ENCODE measurements at places on chromosomes 13 and 19.
A peak's percentile ranks its signal among the peaks of the same experiment; 100 is the strongest.

DNA sequence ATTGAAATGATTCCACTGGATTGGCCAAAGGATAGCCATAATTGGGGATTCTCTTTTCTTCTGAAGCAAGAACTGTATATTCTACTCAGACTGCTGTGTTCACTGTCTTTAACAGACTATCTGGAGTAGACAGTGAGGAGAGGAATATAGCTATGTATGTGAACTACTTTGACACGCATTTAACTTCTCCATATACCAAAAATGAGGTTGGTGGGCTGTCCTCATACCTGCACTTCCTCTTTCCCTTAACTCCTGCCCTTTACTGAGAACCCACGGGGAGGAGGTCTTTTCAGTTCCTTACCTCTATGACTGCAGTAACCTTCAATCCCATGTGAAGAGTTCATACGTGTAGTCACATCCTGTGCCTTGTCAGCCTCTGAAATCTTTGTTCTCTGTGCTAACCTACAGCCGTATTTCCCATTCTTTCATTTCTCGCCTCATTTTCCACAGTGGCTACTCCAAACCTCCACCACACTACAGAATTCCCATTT, 305.8 kb downstream of the MTUS2 start:
- DNase-seq, result no peak

- no peak for DNase-seq
Measured at GRCh38 chr19:4710281-4710600, 13.4 kb downstream of the DPP9 start.

DNA sequence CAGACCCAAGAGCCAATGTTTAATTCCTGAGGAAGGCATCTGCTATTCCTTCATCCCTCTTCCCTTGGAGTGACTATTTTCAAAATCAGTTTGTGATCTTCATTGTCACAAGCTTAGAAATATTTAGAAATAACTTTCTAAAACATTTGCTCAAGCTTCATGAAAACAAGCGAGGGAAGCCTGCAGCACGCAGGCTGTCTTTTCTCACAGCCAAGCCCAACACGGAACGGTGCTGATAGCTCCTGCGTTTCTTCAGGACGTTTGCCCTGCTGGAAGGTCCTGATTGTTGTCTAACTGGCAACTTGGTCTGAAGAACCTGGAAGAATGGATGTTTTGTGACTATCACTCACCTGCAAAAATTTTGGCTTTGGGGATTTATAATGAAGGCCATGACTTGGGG, 152.5 kb downstream of the FGF9 start:
- no peak for DNase-seq

- DNase-seq, result no peak
Measured at GRCh38 chr19:44050740-44051649, 841 bp upstream of the ZNF223 start.

- DNase-seq, result peak; percentile 69
Measured at GRCh38 chr19:11446652-11447301, 11.3 kb downstream of the PRKCSH start.

DNA sequence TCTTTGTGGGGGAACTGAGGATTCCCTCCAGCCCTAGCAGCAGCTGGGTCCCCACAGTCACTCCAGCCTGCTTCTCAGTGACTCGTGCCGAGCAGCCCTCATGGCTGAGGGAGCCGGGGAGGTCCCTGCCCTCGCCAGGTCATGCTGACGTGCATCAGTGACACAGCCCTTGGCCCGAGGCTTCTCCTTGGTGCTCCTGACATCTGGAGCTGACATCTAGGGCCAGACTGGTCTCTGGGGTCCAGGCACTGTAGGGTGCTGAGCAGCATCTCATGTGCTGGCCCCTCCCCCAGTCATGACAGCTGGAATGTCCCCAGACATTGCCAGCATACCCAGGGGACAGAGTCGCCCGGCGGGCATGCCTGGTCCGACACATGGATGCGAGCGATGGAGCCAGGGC, 14.4 kb downstream of the COMP start:
- DNase-seq, result no peak

DNA sequence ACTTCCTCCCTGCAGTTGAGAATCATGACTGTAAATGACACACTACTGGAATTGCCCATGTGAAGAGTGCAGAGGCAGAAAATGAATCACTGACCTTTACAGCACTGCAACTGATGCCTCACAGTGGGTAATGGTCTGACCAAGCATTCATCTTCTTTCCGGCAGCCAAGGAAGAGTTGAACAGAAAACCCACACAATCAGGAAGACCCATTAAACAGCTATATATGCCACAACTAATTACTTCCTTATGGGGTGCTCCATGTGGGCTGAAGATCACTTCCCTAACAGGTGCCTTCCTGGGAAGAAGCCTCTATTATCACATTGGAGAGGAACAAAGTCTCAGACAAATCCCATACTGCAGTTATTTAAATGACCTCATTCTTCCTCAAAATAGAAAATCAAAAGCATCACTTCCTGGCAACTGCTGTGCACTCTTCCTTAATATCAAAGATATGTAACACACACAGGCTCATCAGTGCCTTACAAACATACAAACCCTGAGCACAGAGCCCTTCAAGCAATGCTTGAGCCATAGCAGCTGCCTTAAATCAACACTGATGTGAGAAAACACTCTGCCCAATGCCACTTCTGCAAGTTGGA, 45.8 kb downstream of the RUBCNL start:
- DNase-seq, result no peak

DNA sequence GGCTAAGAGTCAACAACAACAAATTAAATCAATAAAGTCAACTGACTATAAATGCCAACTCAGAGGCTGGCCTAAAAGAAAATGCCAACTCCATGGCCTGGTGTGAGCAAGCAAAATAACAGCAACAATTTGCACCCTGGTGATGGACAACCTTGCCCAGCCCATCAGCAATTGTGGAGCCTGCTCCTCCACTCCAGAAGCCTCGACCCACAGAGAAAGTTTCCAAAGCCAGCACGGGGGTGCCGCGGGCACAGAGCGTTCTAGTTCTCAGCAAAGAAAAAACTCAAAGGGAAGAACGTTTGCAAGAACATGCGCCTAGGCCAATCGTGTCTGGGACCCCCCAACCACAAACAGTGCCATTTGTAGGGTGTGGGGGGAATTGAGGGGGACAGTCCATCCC, 11.3 kb downstream of the EPS15L1 start:
- DNase-seq, result no peak

GRCh38 chr13:39910833-39911232, 255.4 kb downstream of the COG6 start:
- DNase-seq, result no peak

DNA sequence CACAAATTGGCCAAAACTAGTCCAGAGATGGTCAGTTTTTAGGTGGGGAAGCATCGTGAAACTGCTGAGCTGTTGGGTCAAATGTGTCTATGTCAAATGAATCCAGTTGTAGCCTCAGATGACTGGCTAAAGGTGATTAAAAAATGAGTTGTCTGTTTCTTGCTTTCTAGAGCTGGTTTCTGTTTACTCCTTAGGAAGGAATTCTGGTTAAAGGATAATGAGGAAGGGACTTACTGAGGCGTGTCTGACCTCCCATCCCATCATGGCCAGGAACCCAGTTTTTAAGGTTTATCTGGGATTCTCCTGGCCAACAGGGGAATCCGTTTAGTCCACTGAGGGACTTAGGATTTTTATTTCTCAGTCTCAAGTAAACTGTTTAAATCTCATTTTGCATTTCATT, 256.5 kb downstream of the UQCRFS1 start:
- no peak for DNase-seq

DNA sequence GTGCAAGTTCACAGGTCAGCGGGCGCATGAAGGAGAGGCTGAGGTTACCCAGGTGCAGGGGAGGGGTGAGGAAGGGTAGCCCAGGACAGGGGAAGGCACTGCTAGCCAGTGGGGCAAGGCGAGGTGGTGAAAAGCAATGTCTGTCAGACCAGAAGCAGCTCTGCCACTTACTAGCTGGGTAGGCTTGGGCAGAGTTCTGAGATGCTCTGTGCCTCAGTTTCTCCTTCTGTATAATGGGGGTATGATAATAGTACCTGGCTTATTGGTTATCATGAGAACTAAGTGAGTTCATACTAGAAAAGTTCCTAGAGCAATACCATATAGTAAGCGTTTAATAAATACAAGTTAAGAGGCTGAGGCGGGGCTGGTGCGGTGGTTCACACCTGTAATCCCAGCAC, 14.3 kb upstream of the SCN1B start:
- no peak for DNase-seq
